ENCODE measurements at places on chromosomes 3 and 15.

GRCh38 chr15:44719293-44719999, 8.1 kb downstream of the B2M start:
- peak; percentile 65 for DNase-seq

- no peak for DNase-seq
Measured at GRCh38 chr3:15787941-15788340, 9.8 kb downstream of the ANKRD28 start.

- DNase-seq, result no peak
Measured at GRCh38 chr3:29137601-29138000, 143.3 kb upstream of the RBMS3 start.

DNA sequence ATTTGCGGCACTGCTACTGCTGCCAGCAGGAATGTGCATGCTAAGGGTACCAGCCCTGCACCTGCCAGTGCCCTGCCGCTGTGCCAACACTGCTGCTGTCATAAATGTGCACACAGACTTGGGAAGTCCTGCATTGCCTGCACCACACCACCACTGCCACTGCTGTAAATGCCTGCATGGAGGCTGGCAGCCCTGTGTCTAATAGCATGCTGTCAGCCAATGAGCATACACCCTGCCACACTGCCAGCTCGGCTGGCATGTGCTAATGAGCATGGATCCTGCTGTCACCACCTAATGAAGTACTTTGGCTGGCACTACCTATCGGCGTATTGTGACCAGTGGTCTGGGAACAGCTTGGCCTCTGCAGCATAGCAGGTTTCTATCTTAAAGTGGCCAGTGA, 981.8 kb upstream of the GBE1 start:
- no peak for DNase-seq

DNA sequence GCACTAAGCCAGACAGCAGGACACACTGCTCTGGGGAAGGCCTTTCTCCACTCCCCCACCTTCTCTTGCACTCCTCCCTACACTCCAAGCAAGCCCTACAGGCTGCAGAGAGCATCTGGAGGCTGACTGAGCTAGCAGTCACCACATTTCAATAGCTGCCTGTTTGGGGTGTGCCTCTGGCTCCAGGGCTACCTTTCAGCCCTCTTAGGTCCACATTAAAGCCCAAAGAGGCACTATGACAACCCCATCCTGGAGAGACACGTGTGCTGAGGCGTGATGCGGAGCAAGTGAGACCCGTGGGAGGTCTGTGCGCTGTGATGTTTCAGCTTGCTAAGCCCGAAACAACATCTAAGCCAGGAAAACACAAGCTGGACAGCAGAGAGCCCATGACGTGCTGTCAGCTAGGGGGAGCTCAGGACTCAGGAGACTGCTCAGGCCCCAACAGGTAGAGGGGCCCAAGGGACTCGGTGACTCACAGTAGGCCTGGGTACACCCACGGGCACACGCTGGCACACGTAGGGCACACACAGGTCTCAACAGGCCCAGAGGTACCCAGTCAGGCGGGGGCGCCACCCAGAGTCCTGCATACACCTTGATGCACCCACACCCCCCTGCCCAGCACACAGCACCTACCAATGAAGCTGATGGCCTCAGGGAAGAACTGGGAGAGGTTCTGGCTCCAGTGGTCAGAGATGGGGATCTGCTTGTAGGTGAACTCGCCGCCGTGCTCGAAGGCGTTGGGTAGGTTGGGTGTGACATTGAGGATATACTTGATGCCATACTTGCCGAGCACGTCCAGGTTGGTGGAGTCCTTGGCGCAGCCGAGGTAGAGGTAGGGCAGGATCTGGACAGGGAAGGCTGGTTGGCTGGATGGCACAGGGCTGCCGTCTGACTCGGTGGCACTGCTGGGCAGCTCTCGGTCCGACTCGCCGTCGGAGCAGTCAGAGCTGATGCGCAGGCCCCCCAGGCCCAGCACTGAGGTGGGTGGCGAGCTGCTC, 2.8 kb downstream of the DUSP7 start:
- DNase-seq, result peak; percentile 44

GRCh38 chr3:66413151-66413751, 87.6 kb downstream of the LRIG1 start:
- no peak for DNase-seq

DNA sequence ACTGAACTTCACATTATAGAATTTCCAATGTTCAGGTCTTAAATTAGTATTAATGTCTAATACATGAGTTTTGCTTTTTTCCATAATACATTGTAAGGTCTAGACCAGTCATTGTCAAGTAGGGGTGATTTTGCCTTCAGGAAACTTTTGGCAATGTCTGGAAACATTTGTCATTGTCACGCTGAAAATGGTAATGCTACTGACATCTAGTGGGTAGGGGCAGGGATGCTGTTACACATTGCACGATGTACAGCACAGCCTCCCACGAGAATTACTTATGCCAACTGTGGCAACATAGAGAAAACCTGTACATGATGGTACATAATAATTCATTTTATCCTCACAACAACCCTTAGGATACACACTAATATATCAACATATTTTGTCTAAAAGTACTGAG, 384.1 kb downstream of the CADM2 start:
- peak; percentile 2 for DNase-seq

DNA sequence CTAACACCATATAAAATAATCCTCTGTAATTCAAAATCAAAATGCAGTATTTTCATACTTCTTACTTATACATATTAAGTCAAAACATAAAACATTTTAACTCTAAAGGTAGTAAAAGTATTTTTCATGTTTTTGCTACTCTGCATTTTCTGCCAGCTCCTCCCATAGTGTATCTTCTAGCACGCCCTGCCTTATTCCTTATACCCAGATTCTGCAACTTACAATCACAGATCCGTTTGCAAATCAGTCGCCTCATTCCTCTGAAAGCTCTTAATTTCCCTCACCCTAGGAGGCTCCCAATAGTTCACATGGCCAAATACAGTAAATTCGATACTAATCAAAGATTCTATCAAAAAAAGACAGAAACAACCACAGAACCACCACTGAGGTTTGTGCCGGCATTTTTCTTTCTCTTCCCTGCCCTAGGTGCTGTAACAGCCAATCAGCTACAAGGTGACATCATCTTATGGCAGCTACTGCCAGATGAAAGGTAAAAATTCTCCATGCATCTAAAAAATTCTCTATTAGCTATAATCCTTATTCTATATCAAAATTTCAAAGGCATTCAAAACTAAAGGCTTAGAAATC, 72.9 kb downstream of the CLASP2 start:
- DNase-seq, result no peak

DNA sequence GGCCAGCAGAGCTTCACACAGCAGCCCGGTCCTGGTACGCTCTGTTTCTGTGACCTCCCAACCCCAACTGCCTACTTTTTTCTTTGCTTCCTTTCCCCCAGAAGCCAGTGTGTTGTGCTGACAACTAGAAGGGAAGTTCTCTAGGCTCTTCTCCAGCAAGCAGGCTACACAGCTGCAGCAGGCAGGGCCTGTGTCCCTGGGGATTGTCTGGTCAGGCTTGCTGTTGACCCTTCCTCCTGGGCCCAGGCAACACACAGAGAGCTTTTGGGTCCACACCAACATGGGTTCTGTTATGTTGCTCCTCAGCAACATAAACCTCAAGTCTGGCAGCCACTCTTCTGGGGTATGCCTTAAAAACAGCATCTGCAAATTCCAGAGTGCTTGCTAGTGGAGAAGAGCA, 36.2 kb upstream of the TSPAN3 start:
- DNase-seq, result no peak

- no peak for DNase-seq
Measured at GRCh38 chr3:54582424-54582823, 345.4 kb downstream of the LRTM1 start.

DNA sequence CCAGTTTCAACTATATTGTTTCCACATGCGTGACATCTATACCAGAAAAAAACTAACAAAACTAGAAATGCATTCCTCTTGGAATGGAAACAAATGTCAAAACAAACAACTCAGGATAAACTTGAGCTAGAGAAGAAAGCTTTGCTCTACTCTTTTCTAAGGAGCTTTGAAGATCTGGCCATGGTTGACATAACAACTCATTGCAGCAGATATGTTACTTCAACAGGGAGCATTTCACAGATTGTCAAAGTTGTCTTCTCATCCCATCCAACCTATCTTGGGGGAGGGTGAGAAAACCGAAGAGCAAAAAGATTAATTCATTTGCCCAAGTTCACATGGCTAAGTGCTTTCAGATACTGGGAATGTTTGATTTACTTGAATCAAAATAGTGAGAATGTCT, 484.4 kb downstream of the CNTN4 start:
- DNase-seq, result no peak

DNA sequence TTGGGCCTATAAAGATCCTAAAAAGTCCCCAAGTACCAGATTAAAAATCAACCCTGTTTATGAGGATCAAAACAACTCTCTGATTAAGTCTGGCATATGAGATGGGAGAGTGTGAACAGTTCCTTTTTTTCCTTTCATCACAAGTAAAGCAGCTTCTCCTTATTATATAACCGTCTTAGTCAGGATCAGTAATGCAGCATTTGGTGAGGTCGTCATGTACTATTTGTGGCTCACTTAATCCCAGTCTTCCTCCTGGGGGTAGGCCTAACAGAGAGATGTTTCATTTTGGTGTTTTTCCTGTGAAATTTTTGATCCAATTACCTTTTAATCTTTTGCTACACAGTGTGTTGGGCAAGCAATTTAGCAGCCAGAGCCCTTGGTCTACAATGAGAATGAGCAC, 333.1 kb upstream of the KCNMB2 start:
- no peak for DNase-seq

- DNase-seq, result peak; percentile 65
Measured at GRCh38 chr3:121989943-121990342, 32.1 kb downstream of the ILDR1 start.

DNA sequence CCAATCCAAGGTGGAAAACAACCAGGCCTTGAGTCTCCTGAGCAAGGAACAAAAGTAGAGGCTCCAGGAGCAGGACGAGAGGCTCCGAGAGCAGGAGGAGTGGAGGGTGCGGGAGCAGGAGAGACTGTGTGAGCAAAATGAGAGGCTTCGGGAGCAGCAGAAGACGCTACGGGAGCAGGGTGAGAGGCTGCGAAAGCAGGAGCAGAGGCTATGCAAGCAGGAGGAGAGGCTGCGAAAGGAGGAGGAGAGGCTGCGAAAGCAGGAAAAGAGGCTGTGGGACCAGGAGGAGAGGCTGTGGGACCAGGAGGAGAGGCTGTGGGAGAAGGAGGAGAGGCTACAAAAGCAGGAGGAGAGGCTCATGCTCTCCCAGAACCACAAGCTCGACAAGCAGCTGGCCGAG, 60.3 kb upstream of the UBE2Q2 start:
- DNase-seq, result no peak

GRCh38 chr3:123289391-123290106, 87.8 kb downstream of the SEC22A start:
- DNase-seq, result no peak

- no peak for DNase-seq
Measured at GRCh38 chr15:92069308-92070250, 216.1 kb downstream of the SLCO3A1 start.

DNA sequence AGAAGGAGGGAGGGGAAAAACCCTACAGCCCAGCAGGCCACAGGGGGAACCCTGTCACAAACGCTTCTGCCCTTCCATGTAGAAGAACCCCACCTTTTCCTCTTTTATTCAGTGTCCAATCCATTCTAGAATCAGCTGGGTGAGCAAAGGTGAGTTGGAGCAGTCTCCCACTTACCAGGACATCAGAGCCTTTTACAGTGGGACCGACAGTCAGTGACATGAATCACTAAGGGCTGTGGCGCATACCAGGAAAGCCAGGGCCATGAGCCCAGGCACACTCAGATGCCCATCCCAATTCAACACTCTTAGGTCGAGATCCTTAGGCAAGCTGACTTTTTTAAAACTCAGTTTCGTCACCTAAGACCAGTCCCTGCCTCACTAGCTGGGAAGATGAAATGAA, 146.1 kb downstream of the AQP9 start:
- DNase-seq, result no peak

DNA sequence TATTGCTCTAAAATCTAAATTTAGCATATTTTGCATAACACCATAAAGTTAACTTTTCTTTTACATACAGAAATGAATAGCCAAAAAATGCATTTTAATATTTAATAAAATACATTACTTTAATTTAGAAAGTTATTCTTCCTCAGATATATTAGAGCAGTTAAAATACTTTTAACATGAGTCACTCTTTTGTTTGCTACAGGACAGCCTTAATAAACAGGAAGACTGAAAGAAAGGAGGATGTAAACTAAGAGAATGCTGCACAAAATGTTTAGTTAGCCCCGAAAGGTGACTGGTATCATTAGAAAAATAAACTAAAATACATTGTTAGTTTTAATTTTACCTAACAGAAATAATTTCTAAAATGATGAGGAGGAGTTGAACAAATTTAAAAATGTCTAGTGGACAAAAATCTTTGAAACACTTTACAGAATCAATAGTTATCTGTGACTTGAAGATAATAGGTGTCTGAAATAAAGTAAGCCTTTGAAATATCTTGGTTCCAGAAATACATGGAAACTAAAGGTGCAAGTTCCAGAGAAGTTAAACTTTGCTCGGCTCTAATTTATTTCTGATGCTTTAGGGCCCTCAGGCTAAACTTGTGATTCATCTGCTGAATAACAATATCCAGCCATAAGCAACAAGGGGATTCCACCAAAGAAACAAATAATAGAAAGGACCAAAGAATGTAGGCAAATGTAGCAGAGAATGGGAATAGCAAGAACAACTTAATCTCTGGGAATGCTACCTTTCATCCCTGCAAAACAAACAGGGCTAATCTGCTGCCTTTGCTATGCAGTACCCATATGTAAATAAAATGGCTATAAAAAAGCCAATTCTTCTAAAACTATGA, 138.3 kb upstream of the UBP1 start:
- no peak for DNase-seq

DNA sequence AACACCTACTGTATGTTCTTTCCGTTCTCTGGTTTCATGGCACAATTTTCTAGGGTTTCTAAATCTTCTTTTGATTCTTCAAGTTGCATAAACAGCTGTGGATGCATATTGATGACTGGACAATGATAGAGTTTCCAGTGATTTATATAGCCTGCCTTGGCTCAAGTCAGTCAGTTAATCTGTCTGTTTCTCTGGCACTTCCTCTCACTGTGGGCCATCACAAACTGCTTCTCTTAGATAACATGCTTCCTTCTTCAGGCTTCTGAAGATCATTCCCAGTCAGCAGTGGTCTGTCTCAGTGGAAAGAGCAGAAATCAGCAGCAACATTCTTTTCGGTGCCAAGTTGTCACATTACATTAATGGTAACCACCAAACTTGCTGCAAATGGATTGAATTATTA, 207.2 kb downstream of the RYR3 start:
- DNase-seq, result no peak

- DNase-seq, result no peak
Measured at GRCh38 chr15:60961541-60962485, 267.3 kb downstream of the RORA start.

Data from OCI-LY7 (cell line).